Astrocyte of the cerebellum (primary cell): ENCODE measurements at places on chromosomes 5 and 9.
A peak's percentile ranks its signal among the peaks of the same experiment; 100 is the strongest.

DNA sequence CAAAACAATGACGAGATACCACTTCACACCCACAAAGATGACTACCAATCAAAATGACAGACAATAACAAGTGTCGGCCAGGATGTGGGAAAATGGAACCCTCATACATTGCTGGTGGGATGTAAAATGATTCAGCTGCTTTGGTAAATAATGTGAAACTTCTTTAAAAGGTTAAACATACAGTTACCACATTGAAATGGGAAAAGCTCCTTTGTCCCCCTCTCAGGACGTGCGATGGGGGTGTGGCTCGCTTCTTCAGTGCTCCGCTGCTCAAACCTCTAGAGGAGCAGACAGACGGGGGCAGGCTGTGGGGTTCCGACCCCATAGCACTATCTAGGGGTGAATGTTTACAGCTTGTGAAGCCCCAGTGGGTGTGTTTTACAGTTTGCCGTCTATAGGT, 8.0 kb upstream of the PLPP6 start:
- no peak for DNase-seq

DNA sequence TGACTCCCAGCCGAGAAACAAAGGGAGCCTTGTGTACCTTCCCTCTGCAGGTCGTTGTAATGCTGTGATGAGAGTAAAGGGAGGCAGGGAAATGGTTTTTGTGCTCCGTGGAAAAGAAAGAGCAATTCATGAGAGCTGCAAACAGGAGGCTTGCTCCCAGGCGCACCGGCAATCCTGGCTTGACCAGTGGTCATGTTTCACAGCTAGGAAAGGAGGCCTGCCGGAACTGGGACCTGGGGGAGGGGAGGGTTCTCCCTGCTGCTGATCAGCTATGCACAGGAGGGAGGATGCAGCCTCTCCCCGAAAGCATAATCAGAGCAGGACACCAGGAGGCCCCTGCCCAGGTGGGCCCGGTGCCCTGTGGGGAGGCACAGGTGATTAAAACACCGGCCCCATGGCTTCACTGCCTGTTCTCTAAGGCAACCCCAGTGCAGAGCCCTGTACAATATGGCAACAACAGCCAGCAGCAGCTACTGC, 131.3 kb downstream of the ZDHHC21 start:
- no peak for DNase-seq

DNA sequence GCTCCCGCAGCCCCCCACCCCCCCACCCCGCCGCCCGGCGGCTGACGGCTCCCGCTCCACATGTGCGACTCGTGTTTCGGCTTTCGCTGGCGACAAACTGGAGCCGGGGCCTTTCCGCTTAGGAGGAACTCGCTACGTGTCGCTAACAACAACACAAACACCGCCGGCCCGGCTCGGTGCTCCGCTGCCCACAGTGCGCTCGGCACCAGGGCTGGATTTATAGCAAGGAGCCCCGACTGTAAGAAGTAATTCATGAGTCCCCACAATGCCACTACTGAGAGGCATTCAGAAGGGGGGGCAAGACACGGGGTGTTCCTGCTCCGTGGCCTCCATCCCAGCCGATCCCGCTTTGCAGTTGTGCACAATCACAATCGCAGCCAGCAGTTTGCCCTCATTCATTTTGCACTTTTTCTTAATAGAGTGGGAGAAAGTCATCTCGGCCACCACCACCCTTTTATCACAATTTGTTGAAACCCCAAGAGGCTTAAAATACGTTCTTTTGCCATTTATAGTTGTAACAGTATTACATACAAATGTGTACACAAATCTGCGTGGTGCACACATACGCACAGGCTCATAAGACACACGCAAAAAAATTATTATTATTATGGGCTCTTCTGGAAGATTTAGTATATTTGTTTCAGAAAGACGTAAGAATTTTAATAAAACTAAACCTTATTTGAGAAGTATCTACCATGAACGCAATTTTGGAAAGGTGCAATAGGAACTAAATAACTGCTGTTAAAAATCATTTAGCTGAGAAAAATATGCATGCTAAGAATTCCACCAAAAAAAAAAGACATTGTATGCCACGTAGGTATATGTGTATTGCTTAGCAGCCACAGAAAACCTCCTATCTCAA, 48.1 kb downstream of the EBF1 start:
- no peak for DNase-seq

DNA sequence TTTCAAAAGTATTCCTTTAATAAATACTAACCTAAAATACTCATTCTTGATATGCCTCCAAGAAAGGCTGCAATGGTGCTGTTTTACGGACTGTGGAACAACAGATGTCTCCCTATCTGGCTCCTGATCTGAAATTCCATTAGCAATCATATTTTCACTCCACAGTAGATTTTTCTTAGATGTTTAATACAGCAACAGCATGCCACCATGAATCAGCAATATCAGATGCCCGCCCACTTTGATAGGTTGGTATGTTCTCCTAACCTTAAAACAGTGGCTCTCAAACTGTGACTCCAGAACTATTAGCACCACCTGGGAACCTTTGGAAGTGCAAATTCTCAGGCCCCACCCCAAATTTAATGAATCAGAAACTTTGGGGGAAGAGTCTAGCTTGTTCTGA, 110.2 kb downstream of the MLLT3 start:
- DNase-seq, result no peak

- DNase-seq, result no peak
Measured at GRCh38 chr9:116713271-116713670, 26.2 kb downstream of the TRIM32 start.

GRCh38 chr9:130922893-130923610, 16.0 kb downstream of the FIBCD1 start:
- DNase-seq, result no peak

DNA sequence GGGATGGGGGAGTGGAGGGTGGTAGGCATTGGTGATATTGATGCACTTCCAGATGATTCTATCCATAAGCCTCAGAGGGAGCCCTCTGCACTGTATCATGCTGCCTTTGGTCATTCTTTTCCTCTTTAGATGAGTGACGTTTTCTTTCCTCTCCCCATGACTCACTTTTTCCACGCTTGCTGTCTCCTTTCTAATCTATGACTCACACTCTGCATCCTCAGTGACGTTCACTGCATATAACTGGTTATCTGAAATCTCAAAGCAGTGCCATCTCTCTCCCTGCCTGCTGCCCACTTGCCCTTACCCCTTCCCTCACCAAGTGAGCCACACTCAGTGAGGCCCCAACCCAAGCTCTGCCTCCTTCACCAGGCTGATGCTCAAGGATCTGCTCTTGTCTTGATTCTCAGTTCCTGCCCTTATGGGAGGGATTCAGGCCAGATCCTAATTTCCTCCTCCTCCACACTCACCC, 31.6 kb downstream of the PTGS1 start:
- DNase-seq, result peak; percentile 83

DNA sequence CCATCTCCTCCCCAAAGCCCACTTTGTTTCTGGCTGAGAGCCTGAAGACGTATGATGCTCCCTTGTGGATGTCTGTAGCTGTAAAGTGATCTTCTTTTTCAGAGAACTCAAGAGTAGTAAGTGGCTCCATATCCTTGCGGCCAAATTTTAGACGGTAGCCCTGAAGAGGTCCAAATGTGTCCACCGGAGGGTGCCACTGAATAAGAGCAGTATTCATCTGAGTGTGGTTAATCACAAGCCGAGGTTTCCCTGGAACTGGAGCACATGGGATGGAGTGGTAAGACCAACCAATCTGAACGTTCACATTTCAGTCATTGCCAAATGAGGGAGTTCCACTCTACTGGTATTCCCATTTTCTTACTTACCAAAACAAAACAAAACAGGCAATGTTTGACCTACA, 686.5 kb upstream of the DMAC1 start:
- DNase-seq, result peak; percentile 6

DNA sequence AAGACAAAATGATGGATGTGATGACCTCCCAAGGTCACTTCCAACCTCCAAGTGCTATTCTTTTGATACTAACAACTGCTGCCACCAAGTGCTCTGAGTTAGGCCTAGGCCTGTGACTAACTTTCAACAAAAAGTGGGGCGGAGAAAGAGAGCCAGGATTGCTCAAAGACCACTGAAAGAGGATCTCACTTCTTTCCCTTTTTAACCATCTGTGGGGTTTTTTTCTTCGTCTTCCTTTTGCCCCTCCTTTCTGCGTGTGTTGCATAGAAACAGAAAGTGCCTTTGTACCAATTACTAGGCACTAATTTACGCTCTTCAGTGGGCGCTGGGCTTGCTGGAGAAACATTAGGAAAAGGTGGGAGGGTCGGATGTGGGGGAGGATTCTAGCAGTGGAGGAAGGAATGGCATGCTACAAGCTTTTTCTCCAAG, 8.0 kb downstream of the KLF9 start:
- no peak for DNase-seq

GRCh38 chr5:122063836-122064235, 14.2 kb downstream of the LOX start:
- DNase-seq, result no peak

GRCh38 chr5:111013011-111013410, 58.5 kb upstream of the TSLP start:
- DNase-seq, result peak; percentile 2

GRCh38 chr9:98191671-98192502, 550 bp downstream of the CORO2A start:
- DNase-seq, result no peak

DNA sequence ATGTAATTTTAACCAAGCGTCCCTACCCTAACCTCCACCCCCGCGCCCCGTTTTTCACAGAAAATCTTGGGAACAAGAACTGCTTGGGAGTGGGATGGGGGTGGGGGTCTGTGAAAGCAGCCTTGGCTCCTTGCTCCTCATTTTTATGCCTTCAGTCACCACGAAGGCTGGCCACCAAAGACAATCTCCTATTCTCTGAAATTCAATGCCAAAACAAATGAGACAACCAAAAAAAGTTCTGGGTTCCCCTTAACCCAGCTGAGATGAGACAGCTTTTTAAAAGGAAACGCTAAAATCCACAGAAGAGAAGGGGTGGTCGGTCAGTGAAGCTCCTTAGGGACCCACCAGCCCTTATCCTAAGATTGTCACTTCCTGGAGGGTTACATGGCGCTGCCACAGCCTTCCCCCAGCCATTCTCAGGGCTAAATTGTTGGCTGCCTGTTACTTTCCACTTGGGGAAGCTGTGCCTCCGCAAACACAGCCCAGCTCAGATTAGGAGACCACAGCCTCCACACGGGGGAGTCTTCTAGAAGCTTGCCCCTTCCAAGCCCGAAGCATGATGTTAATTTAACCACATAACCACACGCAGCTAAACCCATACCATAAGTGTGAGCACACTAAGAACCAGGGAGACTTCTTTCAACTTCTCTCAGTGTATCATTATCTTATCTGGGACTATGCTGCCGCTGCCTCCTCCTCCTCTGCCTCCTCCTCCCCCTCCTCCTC, 136.3 kb downstream of the FOXD1 start:
- peak; percentile 97 for DNase-seq

- DNase-seq, result no peak
Measured at GRCh38 chr5:168274406-168274805, 17.0 kb upstream of the WWC1 start.

DNA sequence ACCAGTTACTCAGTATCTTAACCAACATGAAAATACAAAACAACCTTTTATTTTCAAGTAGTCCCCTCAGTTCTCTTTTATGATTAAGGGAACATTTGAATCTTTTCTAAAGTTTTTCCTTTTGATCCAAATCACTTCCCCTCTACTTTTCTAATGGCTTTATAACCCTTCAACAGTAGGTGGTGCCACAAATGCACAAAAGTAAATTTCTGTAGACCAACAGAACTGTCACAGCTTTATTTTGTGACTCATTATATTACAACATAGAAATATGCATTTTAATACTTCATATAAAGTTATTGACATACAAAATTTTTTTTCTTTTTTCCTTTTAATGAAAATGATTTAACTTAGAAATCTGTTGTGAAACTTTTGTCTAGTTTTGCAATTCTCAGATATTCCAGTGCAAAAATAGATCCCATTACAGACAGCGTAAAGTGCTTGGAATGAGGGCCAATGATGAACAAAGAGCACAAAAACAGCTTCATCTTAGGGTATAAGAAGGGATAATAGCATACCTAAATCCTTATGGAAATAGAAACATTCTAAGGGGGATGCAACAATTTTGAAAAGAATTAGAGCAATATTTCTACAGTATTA, 17.0 kb downstream of the NIPSNAP3B start:
- peak; percentile 31 for DNase-seq
